ENCODE measurements at places on chromosomes 7 and 10. TPM values are rescaled to one million over a fixed set of nuclear protein-coding genes. Genes with fewer than 3 reads are reported as not detected.

Gene TFEC
- 8.3 TPM for total RNA-seq

Gene PNLIP
- total RNA-seq, result not detected

Gene HOXA7
- 11.9 TPM for total RNA-seq

Gene PTPN12
- 31.8 TPM for total RNA-seq

Gene CRPPA
- total RNA-seq, result 1.4 TPM

Gene CPVL
- 2.6 TPM for total RNA-seq

Gene UCMA
- total RNA-seq, result not detected

Gene ADAM22
- 0.67 TPM for total RNA-seq

Gene UBTD1
- 29.5 TPM for total RNA-seq
